ENCODE measurements at places on chromosomes 2 and 18.

- DNase-seq = no peak
Observed at GRCh38 chr2:15758848-15759247, 167.2 kb downstream of the DDX1 start.

DNA sequence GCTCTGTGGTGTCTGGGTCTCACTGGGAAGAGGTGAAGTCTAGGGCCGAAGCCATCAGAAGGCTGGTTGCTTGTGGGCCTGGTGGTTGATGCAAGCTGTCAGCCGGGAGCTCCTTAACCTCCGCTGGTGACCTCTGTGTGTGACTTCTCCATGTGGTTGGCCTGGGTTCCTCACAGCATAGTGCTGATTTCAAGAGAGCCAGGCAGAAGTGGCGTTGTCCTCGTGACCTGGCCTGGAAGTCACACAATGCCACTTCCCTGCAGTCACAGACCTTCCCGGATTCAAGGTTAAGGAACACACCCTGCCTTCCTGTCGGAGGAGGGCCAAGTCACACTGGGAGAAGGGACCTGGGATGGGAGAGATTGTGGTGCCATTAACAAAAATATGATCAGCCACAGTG, 303.7 kb upstream of the HS6ST1 start:
- no peak for DNase-seq

DNA sequence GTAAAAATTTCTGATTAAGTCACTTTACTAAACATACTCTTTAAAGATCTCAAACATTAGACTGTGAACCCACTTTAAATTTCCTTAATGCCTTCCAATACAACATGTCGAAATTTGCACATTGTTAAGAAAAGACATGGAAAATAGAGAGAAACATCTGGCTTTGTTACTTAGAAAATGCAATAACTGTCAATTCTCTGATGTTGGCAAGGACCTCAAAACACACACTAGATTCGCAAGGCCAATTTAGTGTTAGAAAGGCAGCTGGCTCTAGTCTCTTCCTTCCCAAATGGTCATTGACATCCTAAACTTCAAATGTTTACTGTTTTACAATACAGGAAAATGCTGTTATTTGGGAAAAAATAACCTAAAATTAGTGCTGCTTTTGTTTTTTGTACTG, 110.6 kb downstream of the UPP2 start:
- DNase-seq = no peak

- DNase-seq = no peak
Observed at GRCh38 chr2:234808907-234809306, 142.9 kb upstream of the SH3BP4 start.

GRCh38 chr2:210250622-210251021, 25.4 kb upstream of the ACADL start:
- DNase-seq = no peak

DNA sequence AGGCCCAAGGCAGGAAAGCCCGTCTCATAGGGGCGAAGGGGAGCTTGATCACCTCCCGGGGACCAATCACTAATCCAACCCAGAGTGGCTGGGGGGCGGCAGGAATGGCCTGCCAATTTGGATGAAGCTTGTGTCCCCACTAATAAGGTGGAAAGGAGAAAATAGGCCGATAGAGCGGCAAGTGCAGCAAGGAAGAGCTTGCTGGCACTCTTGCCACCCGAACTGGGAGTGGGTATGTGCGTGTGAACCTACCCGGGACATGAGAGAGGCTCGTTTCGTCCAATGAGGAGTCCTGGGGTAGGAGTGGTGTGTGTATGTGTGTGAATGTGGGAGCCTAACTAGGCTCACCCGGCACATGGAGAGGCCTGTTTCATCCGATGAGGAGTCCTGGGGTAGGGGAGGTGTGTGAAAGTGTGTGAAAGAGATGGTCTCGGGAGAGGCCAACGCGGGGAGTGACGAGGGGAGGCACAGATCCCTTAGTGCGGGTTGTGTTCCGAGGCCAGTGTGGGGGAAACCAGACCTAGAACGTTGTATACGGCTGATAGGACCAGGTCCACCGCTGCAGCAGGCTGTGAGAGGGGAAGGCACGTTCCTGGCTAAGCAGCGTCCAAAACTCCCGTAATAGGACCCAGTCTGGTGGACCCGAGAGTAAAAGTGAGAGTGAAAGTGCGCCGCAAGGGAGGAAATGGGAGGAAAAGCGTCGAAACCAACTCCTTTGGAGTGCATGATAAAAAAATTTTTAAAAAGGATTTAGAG, 47.1 kb upstream of the SELENOI start:
- peak; percentile 19 for DNase-seq
